ENCODE measurements at places on chromosomes 16 and 17.

DNA sequence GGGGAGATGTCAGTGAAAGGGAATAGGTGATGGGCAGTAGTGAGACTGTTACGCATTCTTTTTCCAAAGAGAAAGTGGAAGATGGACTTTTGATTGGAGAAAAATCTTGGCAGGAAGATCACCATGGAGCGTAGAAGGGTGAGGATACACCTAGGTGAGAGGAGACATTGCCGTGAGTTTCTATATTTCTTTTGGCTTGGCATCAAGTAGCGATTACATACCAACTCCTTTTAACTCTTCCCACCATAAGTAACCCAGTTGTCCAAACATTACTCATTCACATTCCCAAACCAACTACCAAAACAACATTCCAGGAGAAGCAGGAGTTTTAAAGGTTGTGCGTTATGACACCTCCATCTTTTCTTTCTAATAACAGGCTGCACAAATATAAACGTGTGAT lies 10.7 kb upstream of the KRT28 start:
- DNase-seq: no peak

DNA sequence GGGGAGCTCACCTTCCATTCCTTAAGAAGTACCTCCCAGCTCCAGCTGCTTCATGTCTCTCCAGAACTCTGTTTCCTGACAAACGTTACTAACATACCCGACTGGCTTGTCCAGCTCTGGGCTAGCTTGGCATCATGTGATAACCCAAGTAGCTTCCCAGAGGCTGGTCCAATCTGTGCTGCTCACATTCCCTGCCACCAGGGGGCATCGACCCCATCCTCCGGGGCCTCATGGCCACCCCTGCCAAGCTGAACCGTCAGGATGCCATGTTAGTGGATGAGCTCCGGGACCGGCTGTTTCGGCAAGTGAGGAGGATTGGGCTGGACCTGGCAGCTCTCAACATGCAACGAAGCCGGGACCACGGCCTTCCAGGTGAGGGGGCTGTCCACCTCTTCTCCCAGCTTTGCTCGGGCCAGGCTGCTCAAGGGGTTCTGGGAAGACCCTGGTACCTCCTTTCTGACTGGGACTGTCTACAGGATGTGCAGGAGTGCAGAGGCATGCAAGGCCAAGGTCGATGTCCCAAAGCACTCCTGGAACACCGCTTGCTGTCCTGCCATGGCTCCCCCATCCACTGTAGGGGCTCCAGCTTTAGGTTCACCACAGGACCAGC lies 7.6 kb downstream of the EPX start:
- DNase-seq: peak; percentile 70

DNA sequence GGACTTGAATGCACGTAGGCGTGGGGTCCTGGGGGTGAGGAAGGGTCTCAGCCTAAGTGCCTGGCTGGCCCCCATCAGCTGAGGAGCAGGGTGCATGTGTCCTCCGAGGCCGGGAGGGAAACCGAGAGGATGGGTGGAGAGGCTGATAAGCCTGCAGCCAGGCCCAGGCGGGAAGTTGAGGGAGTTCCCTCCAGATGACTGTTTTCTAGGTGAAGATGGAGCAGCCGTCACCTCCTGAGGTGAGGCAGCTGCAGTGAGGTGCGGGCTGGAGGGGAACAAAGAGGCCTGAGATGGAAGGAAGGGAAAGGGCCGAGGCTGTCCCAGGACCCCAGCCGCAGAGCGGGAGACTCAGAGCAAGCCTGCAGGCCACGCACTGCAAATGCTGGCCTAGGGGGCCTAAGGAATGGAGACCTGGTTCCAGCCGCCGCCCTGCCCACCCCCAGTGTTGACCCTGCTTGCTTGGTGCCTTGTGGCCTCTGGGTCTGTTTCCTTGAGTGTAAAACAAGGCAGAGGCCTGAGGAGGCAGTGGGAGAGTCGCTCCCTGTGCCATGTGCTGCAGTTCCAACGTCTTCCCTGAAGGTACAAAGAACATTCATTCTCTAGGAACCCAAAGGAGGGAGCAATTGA lies 3.0 kb downstream of the PECAM1 start:
- no peak for DNase-seq

DNA sequence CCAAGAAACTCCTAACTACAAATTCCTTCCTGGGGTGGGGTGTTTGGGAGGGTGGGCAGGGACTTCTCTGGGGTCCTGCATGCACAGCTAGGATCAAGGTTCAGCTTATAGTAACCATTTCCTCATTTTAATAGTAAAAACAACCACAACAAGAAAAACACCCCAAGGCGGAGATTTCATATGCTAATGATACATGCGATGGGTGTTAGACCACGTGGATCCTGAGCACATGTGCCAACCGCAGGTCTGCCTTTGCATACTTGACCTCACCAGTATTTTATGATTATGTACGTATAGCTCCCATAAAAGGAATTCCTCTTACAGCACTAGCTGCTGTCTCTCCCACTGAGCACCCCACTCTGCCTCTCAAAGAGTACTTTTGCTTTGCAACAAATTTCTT lies 1.9 kb downstream of the KRTAP4-11 start:
- no peak for DNase-seq

GRCh38 chr17:42895185-42895555 lies 5.4 kb upstream of the G6PC1 start:
- DNase-seq: no peak
